ENCODE measurements at places on chromosomes 7 and 10.
A peak's percentile ranks its signal among the peaks of the same experiment; 100 is the strongest.

DNA sequence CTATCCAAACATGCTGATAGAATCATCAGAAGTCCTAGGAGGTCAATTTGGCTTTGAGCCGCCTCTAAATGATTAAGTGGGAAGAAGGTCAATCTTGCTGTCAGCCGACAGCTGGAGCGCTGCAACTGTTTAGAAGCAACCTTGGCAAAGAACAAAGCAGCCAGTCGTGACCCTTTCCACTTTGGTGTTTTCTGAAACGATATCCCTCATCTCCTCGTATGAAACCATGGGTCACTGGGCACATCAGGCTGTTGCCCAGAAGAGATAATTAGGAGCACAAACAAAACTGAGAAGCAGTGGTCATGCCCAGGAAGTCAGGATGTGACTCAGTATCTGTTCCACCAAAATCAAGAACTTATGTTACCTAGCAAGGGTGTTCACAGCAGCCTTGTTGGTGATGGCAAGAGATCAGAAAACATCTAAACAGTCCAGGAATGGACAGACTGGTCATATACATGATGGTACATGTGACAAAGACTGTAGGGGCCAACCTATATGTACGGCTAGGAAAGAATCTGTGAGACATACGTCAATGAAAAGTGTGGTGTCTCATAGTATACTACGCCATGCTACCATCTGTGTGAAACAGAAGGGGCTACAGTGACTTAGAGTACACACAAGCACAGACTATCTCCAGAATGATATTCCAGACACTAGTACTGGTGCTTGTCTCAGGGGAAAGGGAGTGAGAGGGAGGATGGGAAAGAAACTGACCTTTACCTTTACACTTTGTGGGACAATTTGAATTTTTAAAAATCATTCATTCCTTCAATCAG, 22.4 kb downstream of the STN1 start:
- DNase-seq = no peak

GRCh38 chr7:50353201-50353600, 48.7 kb downstream of the IKZF1 start:
- no peak for DNase-seq

DNA sequence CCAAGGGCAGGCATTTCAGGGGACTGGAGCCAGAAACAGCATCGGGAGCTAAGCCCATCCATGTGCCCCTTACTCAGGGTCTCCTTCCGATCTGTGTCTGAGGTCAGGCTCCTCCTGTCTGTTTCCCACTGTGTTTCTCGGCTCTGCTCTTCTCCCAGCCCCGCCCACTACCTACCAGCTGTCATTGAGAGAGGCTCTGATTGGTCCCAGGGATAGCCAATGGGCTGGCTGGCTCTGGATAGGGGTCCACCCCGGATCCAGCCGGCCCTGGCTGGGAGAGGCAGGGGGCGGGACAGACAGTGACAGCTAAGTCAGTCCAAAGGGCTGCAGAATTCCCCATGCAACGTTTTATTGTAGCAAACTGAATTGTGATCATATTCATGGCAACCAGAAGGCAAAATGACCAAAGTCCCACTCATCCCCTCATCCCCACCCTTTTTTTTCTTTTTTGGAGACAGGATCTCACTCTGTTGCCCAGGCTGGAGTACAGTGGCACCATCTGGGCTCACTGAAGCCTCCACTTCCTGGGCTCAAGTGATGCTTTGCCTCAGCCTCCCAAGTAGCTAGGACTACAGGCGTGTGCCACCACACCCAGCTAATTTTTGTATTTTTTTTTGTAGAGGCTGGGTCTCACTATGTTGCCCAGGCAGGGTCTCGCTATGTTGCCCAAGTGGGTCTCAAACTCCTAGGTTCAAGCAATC, 76.3 kb downstream of the CLIP2 start:
- peak; percentile 81 for DNase-seq

DNA sequence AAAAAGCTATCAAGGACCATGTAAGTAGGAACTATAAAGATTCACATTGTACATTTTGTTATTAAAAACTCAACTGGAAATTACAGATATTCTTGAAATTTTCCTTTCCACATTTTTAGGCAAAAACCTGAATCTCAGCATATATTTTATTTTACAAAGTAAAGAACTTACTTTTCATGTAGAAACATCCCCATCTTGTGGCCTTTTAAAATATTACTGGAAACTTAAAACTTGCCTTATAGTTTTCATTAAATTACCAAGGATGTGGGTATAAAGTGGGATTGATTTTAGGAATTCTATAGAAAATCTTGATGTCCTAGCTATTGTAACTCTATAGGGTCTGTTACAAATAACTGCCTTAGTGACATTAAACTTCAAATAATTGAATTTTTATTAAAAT, 10.6 kb downstream of the DBF4 start:
- no peak for DNase-seq

DNA sequence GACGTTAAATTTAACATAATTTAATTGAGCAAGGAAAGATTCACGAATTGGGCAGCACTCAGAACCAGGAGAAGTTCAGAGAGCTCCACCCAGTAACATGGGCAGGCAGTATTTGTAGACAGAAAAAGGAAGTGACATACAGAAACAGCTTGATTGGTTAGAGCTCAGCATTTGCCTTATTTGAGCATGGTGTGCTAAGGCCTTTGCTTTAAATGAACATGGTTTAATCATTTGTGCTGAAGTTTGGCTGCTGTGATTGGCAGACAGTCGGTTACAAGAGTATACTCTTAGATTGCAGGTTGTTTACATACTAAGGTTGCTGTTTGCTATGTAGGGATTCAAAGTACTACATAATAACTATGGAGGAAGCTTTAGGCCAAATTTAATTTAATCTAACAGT, 199.2 kb downstream of the MALRD1 start:
- DNase-seq = no peak

DNA sequence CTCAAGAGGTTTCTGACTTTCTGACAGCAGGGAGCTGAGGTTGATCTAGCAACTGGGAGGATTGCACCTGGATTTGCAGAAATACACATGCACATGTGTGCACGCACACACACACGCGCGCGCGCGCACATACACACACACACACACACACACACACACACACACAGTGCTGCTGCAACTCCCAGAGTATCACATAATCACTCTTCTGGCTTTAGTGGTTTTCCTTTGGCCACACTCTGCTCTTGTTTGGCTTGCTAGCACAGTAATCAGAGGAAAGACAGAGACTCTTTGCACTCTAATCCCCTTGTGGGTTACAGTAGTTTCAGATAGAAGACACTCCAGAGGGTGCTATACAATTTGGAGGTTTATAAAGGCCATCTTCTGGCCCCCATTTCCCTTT, 705.0 kb downstream of the AUTS2 start:
- DNase-seq = peak; percentile 41
